CD4-positive, alpha-beta T cell treated with Interleukin-15 for 4 hours (primary cell): ENCODE measurements at places on chromosomes 1 and 21.

GRCh38 chr1:4407851-4408250, 246.6 kb upstream of the AJAP1 start:
- DNase-seq = no peak

DNA sequence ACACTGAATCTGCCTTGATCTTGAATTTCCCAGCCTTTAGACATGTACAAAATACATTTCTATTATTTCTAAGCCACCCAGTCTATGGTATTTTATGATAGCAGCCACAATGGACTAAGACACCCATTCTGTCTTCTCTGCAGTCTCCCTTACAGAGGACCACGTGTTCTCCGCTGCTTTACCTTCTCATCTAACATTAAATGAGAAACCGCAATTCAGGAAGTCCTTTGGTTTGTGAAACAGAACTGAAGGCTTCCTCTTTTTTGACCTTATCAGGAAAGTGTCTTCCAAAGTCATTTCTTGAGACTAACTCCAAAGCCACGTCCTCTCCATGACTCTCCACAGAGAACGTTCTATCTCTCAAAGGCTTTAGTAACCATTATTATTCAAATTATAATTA, 560.1 kb downstream of the OMA1 start:
- DNase-seq = no peak

GRCh38 chr1:40927781-40928180, 51.7 kb upstream of the CTPS1 start:
- DNase-seq = no peak

DNA sequence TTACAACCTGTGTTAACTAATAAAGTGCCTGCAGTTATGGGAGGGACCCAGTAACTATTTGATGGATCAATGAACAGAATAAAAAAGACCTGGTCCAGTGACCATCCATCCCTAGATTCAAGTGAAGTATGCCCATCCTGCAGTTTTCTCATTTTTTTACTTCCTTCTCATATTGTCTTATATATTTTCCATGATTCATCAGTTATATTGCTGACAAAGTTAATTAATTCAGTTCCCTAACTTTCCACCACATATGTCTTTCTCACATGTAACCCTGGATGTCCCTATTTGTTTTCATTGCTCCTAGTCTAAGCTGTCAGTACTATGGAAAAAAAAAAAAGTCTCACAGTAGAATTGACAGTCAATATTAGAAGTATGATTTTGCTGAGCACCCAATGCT, 64.3 kb downstream of the ITGB3BP start:
- DNase-seq = no peak

DNA sequence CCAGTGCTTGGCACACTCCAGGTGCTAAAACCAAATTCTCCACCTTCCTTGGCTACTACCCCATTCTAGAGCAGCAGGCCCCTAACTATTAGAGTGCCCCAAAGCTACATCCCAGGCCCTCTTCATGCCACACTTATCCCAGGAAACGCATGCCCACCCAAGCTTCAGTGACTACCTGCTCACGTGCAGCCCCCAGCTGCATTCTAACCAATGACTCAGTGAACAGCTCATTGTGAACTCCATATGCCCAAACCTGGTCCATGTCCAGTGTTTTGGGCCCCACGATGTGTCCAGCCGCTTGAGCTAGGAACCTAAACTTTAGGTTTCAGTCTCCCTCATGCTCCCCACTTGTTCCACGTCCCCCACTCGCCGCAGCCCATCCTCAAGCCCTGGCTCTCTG, 41.5 kb downstream of the NKAIN1 start:
- DNase-seq = no peak
